Breast epithelium (tissue), 4 donors: ENCODE measurements at places on chromosomes 1 and 21.

DNA sequence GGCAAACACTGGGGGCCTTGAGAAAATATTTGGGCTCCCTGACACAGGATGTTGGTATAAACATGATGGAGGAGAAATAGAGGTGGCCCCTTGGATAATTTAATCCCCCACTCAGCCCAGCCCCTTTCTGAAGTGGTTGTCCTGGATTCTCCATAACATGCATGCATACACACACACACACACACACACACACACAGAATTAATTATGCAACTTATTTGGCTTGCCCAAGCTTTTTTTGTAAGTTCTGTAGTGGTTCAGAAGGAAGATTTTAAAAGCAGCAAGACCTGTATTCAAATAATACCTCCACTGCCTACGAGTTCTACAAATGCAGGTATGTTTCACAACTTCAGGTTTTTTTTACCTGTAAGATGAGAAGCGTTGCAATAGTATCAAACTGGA lies 15.0 kb downstream of the ATF3 start:
- no peaks in the 10 kb centered on the region for H3K4me1 ChIP-seq
- H3K27ac ChIP-seq = no peak overlapping the region
- no peak overlapping the region for H3K4me3 ChIP-seq
- no peaks in the 10 kb centered on the region for H3K27me3 ChIP-seq
- H3K36me3 ChIP-seq = no peaks in the 10 kb centered on the region
- DNase-seq = no peak

DNA sequence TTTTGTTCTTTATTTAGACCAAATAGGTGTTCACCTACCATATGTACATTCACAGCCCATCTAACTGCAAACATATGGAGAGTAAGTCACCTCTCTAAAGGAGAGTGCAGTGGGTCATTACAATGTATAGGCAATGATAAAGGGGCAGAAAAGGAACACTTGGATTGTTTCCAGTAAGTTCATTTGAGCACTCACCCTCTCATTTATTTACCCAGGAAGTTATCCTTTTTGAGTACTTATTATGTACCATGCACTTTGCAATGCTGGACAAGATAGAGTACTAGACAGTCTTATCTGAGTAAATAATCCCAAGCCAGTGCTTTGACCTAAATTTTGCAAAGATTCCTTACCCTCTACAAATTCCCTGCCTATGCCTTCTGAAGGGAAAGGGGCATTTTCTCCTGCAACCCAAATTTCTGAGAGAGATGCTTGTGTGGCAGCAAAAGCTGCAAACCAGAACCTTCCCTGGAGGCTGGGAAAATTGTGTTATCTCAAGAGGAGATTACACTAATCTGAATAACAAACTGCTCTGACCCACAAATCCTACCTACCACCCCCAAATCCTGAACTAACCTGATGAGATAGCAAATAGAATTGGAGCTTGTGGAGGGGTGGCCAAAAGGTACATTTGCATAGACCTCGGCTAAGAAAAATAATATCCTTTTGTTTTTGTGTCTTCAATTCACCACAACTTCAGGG lies 18.6 kb upstream of the RGS8 start:
- DNase-seq = no peak
- H3K36me3 ChIP-seq = no peaks in the 10 kb centered on the region
- H3K4me1 ChIP-seq = no peaks in the 10 kb centered on the region
- no peak overlapping the region for H3K27ac ChIP-seq

- H3K4me3 ChIP-seq = no peak overlapping the region
- no peaks in the 10 kb centered on the region for H3K36me3 ChIP-seq
Measured at GRCh38 chr1:221724931-221725605, 16.8 kb downstream of the DUSP10 start.

DNA sequence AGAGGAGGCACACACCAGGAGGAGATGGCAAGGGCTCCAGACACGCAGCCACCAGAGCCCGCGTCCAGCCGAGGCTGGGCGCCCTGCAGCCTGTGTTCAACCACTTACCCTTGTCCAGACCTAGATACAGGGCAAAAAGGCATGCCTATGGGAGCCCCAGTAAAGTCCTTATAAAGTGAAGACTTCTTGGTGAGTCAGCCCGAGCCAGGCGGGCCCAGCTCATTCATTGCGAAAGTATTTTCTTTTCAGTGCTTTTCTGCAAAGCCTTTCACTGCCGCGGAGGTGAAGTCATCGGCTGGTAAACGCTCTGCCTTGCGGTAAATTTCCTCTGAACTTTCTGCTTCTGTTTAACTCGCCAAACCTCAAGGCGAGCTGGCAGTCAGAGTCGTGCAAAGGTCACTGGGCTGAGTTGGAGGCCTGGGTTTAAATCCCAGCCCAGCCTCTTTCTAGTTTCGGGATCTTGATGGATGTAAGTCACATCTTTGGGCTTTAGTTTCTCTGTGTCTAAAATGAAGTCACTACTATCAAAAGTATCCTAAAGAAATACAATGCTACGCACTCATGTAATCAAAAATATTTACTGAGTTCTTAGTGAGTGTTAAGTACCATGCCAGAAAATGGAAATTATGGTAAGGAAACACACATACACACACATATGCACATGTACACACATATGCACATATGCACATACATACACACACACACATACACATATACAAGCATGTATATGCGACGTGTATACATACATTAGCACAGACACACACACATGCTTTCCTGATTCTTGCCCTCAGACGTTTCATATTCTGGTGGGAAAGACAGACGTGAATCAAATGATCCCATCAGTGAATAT lies 54.7 kb upstream of the IFFO2 start:
- H3K4me3 ChIP-seq = no peak overlapping the region
- peak; percentile 83 for DNase-seq
- no peaks in the 10 kb centered on the region for H3K36me3 ChIP-seq

GRCh38 chr1:24541711-24542346 lies 14.1 kb upstream of the NCMAP start:
- no peaks in the 10 kb centered on the region for H3K36me3 ChIP-seq
- no peaks in the 10 kb centered on the region for H3K27me3 ChIP-seq
- H3K27ac ChIP-seq = no peak overlapping the region

DNA sequence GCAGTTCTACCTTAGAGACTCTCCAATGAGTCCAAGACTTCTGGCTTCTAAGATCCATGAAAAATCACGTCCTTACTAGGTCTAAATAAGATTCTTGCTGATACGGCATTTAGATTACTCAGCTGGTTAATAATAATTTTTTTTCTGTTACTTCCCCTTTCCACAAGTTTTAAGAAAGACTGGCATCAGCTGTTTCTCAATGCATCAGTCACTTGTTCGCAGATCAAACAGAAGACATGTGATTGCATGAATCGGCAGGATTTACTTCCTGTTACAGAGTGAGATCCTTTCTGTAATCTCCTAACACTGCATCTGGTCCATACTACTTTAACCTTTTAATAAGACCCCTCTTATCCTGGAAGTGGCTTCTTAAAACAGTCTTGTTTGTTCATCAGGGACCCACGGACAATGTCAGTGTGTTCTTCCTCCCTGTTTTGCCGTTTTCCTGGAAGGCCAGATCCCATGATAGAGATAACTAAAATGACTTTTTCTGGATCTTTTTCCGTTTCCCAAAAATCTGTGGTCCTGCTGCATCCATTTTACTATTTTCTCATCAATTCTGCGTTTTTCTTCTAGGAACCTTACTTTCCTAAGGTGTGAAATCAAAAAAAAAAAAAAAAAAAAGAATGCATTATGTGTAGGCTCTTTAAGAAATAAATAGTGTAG lies 6.1 kb downstream of the NPL start:
- no peak for DNase-seq
- no peaks in the 10 kb centered on the region for H3K36me3 ChIP-seq
- no peak overlapping the region for H3K4me3 ChIP-seq
- H3K4me1 ChIP-seq = no peaks in the 10 kb centered on the region
- H3K27ac ChIP-seq = no peak overlapping the region
